Epithelial cell of prostate (primary cell): ENCODE measurements at places on chromosomes 6 and 20.
A peak's percentile ranks its signal among the peaks of the same experiment; 100 is the strongest.

DNA sequence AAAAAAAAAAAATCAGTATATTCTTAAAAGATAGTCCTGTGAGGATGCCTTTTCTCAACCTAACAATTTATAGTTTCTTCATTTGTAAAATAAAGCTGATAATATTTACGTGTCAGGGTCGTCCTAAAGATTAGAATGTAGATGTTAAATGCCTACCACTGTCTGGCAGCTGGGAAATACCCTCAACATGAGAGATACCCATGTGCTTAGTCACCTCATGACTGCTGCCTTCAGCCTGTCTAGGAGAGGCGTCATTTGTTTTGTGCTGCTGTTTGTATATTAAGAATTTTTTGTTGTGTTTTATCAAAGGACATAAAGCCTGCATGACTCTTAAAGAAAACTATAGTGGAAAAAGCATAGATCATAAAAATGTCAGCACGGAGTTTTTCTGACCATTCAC is 9.5 kb downstream of the FAM120B start:
- no peak for DNase-seq

DNA sequence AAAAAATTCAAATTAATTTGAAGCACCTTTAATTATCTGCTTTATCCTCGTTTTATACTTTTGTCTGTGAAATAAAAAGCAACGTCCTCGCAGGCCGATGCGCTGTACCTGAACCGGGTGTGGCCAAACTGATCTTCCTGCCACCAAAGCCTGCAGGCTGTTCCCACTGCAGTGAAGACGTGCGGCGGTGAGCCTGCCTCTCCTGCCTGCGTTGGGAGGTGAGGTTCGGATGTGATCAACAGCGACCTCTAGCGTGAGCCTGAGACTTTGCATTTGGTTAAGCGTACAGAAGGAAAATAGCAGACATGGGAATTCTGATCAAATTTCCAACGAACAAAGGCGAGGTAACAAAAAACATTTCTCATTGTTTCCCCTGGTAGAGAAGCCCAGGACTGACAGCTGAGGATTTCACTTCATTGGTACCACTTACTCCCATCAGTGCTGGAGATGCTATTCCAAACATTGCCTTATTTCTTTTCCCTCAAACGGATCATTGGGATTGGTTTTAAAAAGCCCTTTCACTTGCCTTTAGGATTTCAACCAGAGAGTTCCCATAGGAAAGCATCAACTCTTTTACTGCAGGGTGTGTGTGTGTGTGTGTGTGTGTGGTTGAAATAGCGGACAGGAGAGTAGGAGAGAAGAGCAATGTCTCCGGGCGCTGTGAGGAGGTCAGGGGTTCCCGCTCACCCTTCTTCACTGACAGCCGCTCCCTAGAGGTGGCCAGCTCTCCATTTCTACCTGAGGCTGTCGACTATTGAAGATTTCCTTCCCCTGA is 56.6 kb upstream of the CCN6 start:
- no peak for DNase-seq

DNA sequence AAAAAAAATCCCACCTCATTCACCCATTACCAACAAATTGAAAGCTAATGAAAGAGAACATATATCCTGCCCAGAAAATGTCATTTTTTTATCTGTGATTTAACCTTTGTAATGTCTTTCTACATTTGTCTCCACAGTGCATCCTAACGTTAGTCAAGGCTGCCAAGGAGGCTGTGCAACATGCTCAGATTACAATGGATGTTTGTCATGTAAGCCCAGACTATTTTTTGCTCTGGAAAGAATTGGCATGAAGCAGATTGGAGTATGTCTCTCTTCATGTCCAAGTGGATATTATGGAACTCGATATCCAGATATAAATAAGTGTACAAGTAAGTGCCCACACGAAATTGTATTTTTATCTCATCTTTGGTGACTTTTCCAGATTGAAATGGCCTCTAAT is 30.0 kb downstream of the RSPO3 start:
- DNase-seq = no peak

DNA sequence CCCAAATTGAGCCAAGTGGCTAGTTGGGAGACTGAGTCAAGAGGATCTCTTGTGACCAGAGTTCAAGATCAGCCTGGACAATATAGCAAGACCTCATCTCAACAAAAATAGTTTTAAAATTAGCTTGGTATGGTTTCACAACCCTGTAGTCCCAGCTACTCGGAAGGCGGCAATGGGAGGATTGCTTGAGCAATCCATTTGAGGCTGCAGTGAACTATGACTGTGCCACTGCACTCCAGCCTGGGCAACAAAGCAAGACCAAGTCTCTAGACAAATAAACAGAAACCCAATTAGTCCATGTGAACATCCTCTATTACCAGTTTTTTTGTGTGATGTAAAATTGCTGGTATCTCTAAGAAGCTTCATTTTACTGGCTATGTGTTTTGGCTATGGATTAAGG is 106.2 kb downstream of the TULP4 start:
- DNase-seq = no peak

- no peak for DNase-seq
These were observed 176.9 kb downstream of the FOXA2 start for GRCh38 chr20:22407237-22408193.

DNA sequence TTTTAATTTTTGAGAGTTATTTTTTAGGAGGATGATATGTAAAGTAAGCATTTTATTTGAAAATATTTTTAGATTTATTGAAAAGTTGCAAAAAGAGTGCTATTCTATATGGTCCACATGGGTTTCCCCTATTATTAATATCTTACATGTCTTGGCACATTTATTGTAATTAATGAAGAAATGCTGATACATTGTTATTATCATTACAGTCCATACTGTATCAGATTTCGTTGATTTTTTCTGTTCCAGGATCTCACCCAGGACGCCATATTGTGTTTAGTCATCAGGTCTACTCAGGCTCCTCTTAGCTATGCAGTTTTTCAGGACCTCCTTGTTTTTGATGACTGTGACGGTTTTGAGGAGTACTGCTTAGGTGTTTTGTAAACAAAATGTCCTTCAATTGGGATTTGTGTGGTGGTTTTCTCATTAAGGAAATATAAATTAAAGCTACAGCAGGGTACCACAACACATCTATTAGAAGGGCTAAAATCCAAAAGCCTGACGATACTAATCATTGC is 281.0 kb downstream of the SAMD5 start:
- DNase-seq = no peak

- no peak for DNase-seq
These were observed 861.2 kb upstream of the EYS start for GRCh38 chr6:66568271-66568670.

DNA sequence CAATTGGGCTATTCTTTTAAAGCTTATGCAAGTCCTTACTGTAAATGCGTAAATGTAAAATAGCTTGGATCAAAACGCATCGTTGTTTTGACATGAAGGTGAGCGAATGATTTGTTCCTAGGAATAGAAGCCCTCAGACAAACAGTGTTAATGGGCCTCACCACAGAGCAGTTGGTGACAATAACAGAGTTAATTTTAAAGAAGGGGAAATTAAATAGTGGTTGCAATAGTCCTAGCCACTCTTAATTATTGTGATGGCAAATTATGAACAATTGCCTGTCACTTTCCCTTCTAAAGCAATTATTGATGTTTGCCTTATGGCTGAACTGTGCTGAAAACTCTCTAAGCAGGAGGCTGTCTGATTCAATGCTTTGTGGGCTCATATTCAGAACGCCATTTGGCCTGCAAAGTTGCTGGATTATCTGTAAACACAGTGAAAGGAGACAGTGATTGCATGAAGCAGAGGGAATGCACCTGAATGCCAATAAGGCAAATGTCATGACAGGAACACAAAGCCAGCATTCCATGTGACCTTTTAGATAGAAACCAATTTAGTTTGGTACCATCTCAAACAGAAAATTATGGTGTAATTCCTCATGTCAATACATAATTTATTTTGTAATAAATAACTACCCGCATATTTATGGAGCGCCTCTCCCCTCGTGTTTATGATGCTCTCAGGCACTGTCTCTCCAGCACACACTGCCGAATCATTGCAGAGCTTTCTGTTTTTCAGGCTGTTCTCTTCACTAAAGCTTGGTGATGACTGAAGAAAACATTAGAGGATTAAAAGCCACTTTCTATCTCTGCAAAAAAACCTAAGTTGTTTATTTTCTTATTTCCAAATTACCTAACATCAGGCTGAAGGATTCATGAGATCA is 387.5 kb downstream of the HACE1 start:
- DNase-seq = no peak

DNA sequence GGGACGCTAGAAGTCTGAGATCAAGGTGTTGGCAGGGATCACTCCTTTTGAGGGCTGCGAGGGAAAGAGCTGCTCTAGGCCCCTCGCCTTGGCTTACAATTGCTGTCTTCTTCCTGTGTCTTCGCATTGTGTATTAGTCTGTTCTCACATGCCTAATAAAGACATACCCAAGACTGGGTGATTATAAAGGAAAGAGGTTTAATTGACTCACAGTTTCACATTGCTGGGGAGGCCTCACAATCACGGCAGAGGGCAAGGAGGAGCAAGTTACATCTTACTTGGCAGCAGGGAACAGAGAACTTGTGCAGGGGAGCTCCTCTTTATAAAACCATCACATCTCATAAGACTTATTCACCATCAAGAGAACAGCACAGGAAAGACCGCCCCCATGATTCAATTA is 102.5 kb upstream of the ASF1A start:
- no peak for DNase-seq

DNA sequence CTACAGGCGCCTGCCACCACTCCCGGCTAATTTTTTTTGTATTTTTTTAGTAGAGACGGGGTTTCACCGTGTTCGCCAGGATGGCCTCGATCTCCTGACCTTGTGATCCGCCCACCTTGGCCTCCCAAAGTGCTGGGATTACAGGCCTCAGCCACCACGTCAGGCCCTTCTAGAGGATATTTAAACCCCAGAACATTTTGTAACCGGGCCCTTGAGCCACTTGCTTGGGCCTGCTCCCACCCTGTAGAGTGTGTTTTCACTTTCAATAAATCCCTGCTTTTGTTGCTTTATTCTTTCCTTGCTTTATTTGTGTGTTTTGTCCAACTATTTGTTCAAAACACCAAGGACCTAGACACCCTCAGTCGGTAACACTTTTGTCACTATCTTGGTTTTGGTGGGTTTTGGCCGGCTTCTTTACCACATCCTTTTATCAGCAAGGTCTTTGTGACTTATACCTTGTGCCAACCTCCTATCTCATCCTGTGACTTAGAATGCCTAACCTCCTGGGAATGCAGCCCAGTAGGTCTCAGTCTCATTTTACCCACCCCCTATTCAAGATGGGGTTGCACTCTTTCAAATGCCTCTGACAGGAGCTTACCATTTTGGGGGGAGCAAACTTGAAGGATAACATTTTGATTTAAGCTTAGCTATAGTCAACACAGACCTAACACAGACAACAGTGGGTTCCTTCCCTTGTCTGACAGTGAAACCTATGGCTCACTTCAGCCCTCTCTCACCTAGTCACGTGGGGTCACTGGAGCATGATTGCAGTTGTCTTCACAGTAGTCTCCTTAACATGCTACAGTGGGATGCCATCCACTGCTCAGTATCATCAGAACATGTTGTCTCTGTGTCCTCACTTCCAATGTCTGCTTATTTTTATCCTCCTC is 27.9 kb upstream of the KIF6 start:
- DNase-seq = no peak

GRCh38 chr6:52540286-52540902 is 36.5 kb downstream of the TRAM2 start:
- no peak for DNase-seq

- no peak for DNase-seq
These were observed 5.0 kb downstream of the MPC1 start for GRCh38 chr6:166377721-166378120.

DNA sequence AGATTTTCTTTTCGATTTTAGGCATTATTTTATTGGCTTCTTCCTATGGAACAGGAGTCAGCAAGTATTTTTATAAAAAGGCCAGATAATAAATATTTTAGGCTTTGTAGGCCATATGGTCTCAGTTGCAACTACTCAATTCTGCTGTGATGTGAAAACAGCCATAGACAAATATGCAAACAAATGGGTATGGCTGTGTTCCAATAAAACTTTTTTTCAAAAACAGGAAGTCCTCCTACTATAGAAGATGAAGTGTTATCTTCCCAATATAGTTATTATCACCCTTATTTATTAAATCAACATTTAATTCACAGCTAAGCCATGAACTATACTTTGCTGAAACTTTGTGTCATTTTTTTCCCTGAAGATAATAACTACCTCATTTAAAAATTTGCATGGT is 57.2 kb downstream of the CHD6 start:
- no peak for DNase-seq

- DNase-seq = no peak
These were observed 364.6 kb downstream of the GJA1 start for GRCh38 chr6:121800047-121800446.

DNA sequence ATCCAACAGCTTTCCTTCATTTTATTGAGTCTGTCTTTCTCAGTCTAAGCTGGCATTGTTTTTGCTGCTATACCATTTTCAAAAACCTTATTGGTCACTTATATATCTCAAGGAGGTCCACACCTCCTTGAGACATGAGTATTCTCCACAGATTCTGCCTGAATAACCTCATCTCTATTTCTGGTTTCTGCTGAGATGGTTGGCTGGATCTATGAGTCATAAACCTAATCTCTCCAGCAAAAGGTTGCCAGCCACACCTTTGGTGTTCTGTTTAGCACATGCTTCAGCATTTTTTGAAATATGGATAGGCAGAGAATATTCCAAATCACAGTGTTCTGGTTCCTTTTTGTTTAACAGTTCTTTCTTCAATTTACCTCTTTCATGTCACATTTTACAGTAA is 40.8 kb upstream of the TMEM244 start:
- DNase-seq = peak; percentile 50

- no peak for DNase-seq
These were observed 33.0 kb upstream of the RBL1 start for GRCh38 chr20:37128803-37129202.

- DNase-seq = peak; percentile 71
These were observed 17.3 kb downstream of the EEF1E1 start for GRCh38 chr6:8085053-8085511.

- DNase-seq = no peak
These were observed 296.8 kb downstream of the CLIC5 start for GRCh38 chr6:45718871-45719270.

DNA sequence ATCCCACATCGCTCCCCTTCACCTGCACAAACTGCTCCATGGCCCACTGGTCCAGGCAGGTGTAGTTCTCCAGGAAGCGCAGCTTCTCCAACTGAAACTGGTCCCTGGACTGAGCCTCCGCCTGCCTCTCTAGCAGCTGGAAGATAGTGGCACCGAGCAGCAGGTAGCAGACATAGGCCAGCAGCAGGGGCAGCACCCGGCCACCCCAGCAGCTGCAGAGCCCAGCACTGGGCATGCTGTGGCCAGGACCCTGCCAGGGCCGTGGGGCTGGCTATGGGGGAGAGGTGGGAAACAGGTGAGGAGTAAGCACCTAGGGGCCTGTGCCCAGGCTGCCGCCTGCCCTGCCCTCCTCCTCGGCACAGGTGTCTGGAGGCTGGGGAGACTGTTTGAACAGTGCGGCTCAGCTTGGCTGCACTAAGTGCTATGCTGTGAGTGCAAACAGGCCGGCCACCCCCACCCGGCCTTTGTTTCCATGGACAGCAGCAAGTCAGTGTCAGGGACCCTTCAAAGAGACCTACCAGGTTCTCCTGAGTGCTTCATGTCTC is at the start of gene KCNK16:
KCNK16 (minus strand) TSS at position 397 of the 545 bp plus-strand sequence; CDS start at position 235, 162 bp downstream.
- DNase-seq = no peak
